SW480 (cell line): ENCODE measurements at places on chromosomes 12 and 14.
A peak's percentile ranks its signal among the peaks of the same experiment; 100 is the strongest.

DNA sequence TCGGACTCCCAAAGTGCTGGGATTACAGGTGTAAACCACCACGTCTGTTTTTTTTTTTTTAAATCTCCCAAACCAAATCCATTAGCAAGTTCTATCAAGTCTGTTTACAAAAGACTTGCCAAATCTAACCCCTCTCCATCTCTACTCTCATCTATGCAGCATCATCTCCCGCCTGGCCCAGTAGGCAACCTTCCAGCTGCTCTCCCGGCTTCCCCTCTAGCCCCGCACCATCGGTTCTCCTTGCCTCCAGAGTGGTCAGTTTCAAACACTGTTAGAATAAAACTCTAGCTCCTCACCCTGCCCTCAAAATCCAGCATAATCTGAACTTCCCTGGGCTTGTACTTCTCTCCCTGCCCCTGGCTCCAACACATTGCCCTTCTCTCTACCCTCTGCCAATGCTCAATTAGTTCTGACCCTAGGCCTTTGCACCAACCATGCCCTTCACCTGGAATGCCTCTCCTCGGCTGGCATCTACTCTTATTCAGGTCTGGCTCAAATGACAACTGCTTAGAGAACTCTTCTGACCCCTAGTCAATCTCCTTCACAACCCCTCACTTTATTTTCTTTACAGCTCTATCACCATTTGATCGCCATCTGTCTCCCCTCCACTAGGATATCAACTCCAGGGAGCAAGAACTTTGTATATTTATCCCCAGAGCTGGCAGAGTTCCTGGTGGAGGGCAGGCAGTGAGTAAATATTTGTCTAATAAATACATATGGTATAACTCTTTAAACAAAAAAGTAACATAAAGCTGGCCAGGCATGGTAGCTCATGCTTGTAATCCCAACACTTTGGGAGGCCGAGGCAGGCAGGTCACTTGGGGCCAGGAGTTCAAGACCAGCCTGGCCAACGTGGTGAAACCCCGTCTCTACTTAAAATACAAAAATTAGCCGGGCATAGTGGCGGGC is 4.9 kb downstream of the WSB2 start:
- DNase-seq, result no peak

DNA sequence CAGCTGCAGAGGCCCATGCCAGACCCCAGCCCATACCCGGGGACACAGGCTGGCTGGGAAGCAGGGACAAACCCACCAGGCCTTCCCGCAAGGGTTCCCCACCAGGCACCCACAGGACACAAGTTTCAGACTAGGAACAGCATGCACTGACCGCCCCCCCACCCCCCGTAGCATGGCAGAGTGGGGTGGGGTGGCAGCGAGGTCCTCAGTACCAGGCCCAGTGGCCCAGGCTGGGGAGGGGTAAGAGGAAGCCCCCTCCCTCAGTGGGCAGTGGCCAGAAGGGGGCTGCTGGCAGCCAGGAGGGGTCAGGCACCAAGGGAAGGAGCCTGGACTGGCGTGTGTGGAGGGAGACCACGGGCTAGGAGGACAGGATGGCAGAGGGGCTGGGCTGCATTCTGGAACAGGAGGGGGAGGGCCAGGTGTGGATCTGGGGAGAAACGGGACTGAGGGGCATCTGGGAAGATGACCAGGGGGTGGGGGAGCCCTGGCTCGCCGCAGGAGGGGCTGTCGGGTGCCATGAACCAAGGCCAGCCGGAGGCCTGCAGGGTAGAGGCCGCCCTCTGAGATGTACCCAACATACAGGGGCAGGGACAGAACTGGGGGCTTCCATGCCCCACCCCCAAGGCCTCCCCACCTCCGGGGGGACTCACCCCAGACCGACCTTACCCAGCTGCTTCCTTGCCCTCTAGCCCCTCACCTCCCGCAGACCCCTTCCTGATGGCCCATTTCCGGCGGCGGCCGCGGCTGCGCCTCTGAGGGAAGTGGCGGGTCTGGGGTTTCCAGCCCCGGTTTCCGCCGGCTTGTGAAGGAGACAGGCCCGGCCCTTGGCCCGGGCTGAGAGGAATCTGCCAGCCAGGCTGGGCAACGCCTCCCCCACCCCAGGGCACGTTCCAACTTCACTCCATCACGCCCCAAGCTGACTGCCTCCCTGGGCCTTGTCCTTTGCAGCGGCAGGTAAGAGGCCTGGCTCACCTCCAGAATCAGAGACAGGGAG is 5.6 kb upstream of the JAG2 start:
- DNase-seq, result no peak

GRCh38 chr12:8687846-8688601 is 9.8 kb upstream of the RIMKLB start:
- peak; percentile 66 for DNase-seq

- no peak for DNase-seq
Measured at GRCh38 chr14:80522936-80523335, 311.6 kb upstream of the DIO2 start.

DNA sequence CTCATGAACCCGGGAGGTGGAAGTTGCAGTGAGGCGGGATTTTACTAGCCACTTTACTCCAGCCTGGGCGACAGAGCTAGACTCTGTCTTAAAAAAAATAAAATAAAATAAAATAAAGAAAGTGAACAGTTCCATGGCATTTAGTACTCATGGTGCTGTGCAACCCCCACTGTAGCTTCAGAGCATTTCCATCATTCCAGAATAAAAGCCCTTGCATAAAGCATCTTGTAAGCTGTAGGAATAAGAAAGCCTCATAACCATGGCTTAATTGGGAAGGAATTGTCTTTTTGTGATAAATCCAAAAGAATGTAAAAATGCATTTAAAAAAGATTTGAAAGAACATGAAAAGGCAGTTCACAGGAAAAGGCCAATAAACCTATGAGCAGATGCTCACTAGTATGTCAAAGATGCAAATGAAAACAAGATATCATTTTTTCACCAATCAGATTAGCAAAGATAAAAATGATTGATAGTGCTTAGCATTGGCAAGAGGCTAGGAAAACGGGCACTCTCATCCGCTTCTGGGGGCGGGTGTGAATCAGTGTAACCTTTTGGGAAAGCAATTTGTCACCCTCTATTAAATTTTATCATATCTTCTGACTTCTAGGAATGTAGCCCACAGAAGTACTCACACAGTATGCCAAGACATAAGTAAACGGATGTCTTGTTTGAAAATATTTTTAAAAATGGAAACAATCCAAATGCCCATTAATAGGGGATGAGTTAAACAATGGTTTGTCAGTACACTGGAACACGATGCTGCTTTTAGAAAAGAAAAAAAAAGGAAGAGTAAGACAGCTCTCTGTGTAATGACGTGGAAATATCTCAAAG is 46.6 kb downstream of the CFAP251 start:
- no peak for DNase-seq

DNA sequence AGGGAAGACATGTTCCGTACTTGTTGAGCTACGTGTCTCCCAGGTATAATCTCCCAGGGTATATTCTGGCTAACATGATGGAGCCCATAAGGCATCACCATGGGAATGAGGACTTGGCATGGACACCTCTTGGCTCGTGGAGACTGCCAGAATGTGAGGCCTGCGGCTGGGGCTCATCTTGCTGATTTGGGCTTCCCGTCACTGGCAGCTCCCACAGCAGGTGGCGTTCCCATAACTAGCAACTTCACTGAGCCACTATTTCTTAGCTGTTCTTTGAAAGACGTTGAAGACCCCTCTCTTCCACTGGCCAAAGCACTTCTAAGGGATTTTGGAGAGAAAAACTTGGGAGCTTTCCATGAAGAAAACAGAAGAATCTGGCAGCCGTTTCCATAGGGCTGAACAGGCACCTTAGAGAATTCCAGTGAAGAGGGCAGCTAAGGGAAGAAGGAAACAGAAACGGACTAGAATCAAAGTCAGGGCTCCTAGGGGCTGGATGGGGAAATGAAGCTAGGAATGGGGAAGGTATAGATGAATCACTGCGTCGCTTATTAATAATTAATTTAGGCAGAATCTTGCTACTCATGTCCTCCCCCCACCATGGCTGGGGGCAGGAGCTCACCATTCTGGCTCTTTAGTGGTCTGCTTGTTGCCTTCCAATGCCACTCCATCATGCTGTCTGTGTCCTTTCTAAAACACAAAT is 39.7 kb upstream of the FOS start:
- DNase-seq, result no peak
